Esophagus mucosa (tissue), 1 donor: ENCODE measurements at places on chromosomes 7 and 10. TPM values are rescaled to one million over a fixed set of nuclear protein-coding genes. Genes with fewer than 3 reads are reported as not detected.
A peak's percentile ranks its signal among the peaks of the same experiment; 100 is the strongest.

DNA sequence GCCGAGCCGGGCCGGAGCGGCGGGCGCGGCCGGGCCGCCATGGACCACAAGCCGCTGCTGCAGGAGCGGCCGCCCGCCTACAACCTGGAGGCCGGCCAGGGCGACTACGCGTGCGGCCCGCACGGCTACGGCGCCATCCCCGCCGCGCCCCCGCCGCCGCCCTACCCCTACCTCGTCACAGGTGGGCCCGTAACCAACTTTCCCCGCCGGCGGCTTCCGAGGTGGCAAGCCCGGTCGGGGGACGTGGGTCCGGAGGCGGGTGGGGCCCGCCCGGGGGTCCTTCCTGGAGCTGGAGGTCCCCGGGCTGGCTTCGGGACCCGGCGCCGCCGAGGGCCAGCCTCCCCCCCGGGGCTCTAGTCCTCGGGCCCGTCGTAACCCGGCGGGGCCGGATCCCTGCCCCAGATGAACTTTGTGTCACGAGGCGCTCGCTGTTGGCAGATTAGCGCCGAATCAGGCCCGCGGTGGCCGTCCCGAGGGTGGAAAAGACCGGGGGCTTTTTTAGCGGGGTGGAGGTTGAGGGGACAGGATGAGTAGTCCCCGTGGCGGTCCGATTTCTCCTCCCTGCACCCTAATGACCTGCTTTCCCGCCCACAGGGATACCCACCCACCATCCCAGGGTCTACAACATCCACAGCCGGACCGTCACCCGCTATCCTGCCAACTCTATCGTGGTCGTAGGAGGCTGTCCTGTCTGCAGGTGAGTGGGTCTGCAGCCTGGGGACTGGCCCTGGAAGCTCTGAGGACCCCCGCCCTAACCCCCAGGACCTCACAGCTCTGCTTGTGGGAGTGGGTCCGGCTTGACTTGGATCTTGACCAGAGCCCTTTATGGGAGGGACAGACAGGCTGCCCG lies 496 bp downstream of the BRI3 start:
- no peak for ATAC-seq

DNA sequence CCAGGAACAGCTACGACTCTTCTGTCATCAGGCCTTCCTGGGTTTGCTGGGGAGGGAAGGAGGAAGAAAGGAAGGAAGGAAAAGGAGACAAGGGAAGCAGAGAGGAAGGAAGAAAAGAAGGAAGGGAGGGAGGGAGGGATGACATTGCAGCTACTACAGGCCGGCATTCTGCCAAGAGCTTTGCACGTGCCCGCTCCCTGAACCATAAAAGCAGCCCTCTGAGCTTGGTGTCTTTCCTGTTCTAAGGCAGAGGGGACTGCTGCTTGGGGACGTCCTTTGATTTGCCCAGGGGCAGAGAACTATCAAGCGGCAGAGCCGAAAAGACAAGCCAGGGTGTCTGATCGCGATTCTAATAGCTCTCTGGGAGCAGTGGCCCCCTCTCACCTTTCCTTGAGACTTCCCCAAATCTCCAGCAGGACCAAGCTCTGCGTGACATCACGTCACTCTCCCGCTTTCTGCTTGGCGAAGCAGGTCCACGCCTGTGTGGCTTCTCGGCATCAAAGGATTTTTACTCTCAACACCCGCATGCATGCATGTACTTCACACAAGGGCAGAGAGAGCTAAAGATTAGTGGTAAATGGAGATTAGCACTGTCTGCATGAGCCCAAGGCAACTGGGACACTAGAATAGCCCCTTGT lies 167.8 kb upstream of the AUTS2 start:
- ATAC-seq: peak; percentile 23

GRCh38 chr10:53379956-53380355 lies 607.4 kb upstream of the MBL2 start:
- no peak for ATAC-seq

GRCh38 chr10:127283576-127283975 lies 87.2 kb upstream of the INSYN2A start:
- ATAC-seq: no peak

DNA sequence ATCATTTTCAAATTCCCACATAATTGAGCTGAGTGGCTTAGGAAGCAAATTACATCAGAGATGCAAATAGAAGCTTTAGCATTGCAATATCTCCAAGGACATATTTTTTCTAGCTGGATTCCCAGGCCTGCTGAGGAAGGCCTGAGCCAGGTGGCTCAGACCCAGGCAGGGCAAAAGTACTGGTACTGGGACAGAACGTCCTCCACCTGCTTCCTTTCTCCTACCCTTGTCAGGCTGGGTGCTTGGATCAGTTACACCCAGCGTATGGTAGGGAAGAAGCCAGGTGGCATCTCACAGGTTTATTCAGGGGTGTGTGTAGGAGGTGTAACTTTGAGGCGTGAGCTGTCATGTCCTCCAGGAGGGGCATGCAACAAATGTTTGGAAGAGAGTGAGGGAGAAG lies 3.0 kb upstream of the PANK1 start:
- ATAC-seq: no peak

GRCh38 chr7:134874407-134874806 lies 95.0 kb downstream of the CALD1 start:
- no peak for ATAC-seq

GRCh38 chr10:3595736-3596135 lies 189.3 kb downstream of the KLF6 start:
- no peak for ATAC-seq

- ATAC-seq: no peak
Observed at GRCh38 chr10:126564326-126564888, 106.1 kb downstream of the C10orf90 start.

GRCh38 chr10:20853276-20853675 lies 43.8 kb downstream of the NEBL start:
- no peak for ATAC-seq

- ATAC-seq: no peak
Observed at GRCh38 chr10:15748126-15748525, 28.4 kb upstream of the ITGA8 start.

DNA sequence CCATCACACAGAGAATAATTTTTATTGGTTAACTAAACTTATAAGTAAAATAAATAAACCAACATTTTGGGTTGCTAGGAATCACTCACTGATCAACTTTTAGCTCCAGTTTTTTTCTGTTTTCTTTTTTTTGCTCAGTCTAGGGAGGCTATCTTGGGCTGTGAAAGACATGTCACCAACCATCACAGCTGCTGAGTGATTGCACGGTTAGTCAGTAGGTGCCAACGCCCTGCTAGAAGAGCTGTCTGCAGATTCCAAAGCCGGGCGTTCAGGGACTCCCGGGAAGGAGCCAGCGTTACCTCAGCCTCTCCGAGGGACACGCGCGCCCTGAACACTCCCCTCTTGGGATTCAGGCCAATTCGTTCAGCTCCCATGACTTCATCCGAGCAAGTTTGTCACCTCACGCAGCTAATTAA lies 604 bp upstream of the STAM start:
- ATAC-seq: peak; percentile 93

GRCh38 chr10:129784291-129784690 lies 179.8 kb downstream of the EBF3 start:
- no peak for ATAC-seq

- no peak for ATAC-seq
Observed at GRCh38 chr7:92924800-92925199, 88.4 kb upstream of the CDK6 start.

- peak; percentile 23 for ATAC-seq
Observed at GRCh38 chr10:34427911-34428216, 387.2 kb downstream of the PARD3 start.

- no peak for ATAC-seq
Observed at GRCh38 chr7:85164376-85164775, 22.5 kb downstream of the SEMA3D start.

DNA sequence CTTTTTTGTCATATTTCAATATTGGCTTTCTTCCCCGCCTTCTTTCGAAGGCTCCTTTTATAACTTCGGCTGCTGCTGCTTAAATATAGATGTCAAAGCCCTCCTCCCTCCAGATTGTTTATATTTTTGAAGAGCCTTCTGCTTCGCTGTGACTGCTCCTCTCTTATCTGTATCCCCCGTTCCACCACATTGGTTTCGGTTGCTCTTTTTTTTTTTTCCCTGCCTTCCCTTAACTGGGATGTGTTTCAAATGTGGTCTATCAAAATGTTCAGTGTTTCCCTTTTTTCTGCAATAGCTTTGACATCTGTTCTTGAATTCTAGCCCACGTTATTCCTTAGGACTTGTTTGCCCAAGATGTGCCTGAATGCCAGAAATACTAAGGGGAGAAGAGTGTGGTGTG lies 96.4 kb downstream of the CUX1 start:
- ATAC-seq: no peak

- no peak for ATAC-seq
Observed at GRCh38 chr10:108689891-108690290, 1233.4 kb downstream of the XPNPEP1 start.

- ATAC-seq: no peak
Observed at GRCh38 chr10:11381023-11381422, 230.4 kb downstream of the USP6NL start.

DNA sequence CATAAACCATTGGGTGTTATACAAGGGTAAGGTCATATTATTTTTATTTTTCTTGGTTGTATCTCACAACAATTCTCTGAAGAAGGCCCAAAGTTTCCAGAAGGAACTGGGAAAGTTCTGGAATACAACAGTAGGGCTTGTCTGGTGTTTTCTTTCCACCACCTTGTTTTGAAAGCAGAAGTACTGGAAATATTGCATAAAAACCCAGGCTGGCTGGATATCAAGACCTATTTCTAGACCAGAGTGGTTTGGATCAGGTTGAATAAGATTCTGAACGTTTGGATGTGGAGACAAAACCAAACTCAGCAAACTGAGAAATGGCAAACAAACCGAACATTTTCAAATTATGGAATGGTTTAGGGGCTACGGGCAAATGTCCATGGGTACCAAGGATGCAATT lies 182.6 kb upstream of the FZD8 start:
- ATAC-seq: no peak

DNA sequence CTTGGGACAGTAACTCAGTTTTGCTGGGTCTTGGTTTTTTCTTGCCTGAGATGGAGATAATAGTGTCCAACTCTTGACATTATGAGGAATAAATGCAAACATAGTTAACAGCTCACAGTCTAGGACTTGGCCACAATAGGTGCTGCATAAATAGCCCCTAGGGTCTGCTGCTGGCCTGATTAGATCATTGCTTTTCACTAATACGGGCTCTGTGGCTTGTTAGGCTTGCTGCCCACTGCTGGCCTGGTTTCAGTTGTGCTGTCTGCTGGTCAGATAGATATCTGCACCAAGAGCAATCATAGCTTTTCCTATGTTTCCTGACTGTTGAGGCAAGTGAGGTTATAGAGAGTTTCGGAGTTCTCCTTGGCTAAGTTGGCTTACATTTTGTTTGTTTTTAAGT lies 246.1 kb downstream of the DNAJB9 start:
- no peak for ATAC-seq

DNA sequence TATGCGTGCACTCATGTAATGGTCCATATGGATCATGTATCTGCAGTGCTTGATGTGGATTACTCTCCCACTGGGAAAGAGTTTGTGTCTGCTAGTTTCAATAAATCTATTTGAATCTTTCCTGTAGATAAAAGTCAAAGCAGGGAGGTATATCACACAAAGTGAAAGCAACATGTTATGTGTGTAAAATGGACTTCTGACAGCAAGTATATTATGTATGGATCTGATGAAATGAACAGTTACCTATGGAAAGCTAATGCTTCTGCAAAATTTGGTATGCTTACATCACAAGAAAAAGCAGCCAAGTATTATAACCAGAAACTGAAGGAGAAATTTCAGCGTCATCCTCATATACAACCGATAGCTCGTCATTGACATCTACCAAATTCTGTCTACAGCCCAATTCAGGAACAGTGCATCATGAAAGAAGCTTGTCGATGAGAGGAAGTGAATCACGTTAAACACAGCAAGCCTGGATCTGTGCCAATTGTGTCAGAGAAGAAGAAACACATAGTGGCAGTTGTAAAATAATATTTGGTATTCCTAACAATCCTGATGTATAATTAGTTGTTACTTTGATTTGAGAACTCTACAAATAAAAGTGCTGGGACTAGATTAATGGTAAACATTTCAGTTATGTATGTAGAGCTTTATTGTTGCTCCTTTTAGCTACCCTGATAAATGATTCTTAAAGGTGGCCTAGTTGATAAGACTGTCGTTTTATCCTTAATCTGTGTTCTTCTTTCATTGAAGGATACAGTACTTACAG lies 14.2 kb upstream of the SYPL1 start:
- ATAC-seq: peak; percentile 37

DNA sequence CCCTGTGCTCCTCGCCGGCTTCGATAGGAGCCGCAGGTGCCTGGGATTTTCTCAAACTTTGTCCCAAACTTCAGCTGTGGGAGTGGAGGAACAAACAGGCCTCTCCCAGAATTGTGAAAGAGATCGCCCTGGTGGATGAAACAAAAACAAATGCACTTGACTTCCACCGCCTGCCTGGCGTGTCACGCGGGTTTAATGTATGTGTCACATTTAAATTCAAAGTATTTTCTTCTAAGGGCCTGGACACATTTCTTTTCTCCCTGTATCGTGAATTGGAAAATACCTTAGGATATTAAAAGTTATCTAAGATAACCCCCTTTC lies 694 bp upstream of the WASL start:
- ATAC-seq: peak; percentile 59

- no peak for ATAC-seq
Observed at GRCh38 chr10:112539340-112539739, 92.3 kb downstream of the VTI1A start.

- no peak for ATAC-seq
Observed at GRCh38 chr10:99235658-99236626, at the start of gene HPSE2. Gene HPSE2 (minus strand): TSS chr10:99235852.

GRCh38 chr10:60989400-60989876 lies 45.5 kb upstream of the RHOBTB1 start:
- ATAC-seq: peak; percentile 74

DNA sequence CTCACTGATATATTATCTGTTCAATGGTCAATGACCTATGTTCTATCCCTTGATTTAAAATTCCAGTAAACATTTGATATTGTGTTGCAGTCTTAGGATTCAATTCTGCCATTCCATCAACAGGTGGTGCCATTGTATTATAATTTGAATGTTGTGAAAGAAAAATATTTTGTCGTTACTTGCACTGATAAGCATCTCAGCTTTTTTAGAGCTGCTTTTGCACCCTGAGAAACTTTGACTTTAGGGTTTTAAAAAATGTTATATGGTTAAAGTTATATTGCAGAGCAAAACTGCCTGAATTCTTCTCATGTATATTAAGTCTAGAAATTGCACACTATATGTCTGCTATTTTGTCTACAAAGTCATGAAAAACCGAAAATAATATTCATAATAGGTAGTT lies 18.8 kb upstream of the MINDY3 start:
- no peak for ATAC-seq

The UPK3B gene
- total RNA-seq: 9.6 TPM

The NDUFA5 gene
- total RNA-seq: 35.1 TPM

The LIPJ gene
- total RNA-seq: 0.12 TPM

The NEUROD6 gene
- total RNA-seq: not detected

The DOCK4 gene
- total RNA-seq: 6.5 TPM

The FKBP9 gene
- total RNA-seq: 62.9 TPM

The APBB1IP gene
- total RNA-seq: 1.4 TPM

The METTL27 gene
- total RNA-seq: 1.9 TPM

The NET1 gene
- 182 TPM for total RNA-seq

The PRKAG2 gene
- 9.5 TPM for total RNA-seq

The CFAP70 gene
- 0.40 TPM for total RNA-seq

The RAPGEF5 gene
- total RNA-seq: 48.6 TPM

The EPHA1 gene
- 79.0 TPM for total RNA-seq

The PRRT4 gene
- 1.3 TPM for total RNA-seq
